NCI-H2081 treated with DMSO at 0.1 percent for 48 hours (cell line): ENCODE measurements at places on chromosomes 12 and 14.

DNA sequence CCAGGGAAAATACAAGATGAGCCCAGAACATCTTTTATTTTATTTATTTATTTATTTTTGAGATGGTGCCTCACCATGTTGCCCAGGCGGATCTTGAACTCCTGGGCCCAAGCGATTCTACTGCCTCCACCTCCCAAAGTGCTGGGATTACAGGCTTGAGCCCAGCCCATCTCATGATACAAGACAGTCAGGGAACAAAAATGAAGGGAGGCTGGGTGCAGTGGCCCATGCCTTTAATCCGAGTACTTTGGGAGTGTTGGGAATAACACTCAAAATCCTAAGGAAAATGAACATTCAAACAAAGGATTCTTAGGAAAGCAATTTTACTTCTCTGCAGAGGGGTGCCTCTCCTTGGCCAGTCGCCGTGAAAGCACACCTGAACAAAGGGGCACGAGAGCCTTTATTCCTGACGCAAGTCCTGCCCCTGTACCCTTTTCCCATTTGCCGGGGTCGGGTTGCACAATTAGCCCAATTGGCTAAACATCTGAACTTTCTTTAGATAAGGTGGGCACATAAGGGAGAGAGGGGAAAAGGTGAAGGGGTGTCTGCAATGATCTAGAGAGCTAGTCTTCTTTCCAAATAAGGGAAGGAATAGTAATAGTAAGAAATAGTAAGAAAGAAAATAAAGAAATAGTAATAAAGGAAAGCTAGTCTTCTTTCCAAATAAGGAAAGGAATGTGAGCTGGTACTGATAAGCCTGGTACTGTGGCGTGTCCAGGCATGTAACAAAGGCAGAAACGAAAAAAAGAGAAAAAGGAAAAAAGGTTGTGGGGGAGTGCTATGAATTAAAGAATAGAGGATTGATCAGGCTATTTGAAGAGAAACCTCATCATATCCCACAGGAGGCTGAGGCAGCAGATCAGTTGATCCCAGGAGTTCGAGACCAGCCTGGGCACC lies 13.4 kb downstream of the NCAPD2 start:
- DNase-seq, result no peak

- no peak for DNase-seq
Observed at GRCh38 chr14:63413009-63413408, 94.3 kb upstream of the GPHB5 start.

DNA sequence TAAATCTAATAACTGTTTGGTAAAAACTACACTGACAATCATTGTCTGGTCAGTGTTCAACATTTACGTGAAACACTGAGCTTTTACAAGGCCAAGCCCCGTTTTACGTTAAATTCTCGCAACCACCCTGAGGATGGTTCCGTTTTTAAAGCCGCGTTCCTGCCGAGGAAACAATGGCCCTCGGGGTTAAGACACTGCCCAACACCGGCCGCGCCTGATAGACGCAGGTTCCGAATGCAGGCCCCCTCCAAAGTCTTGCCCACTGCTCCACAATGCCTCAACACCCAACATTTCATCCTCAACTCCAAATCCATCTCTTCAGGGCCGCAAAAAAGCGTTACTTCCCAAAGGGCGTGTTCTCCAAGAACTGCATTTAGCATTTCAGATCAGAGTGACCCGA lies 953 bp upstream of the SNRPF start:
- no peak for DNase-seq

GRCh38 chr14:95300697-95301526 lies 18.8 kb downstream of the CLMN start:
- DNase-seq, result no peak

- no peak for DNase-seq
Observed at GRCh38 chr12:119634743-119635142, 33.2 kb upstream of the PRKAB1 start.

GRCh38 chr14:69351385-69351784 lies 46.7 kb downstream of the ERH start:
- DNase-seq, result no peak

DNA sequence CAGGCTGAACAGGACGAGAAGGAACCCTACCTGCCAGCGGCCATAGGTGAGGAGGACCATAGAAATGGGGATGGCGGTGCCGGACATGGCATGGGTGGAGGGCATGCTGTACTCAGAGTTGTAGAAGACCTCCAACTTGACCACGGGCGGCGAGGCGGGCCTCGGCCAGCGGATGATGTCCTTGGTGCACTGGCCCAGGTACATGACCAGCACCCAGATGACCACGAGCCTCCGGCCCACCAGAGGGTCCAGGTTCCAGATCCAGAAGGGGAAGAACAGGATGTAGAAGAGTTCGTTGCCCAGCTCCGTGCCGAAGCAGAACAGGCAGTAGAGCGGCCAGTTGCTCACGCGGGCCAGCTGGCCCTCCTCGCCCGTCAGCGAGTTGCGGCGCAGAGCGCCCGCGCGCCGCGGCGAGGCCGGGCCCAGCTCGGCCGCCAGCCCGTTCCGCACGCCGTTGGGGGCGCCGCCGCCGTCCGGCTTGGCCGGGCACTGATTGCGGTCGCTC lies 582 bp downstream of the SGPP1 start:
- no peak for DNase-seq

GRCh38 chr12:24360461-24360860 lies 411.0 kb upstream of the SOX5 start:
- DNase-seq, result no peak

DNA sequence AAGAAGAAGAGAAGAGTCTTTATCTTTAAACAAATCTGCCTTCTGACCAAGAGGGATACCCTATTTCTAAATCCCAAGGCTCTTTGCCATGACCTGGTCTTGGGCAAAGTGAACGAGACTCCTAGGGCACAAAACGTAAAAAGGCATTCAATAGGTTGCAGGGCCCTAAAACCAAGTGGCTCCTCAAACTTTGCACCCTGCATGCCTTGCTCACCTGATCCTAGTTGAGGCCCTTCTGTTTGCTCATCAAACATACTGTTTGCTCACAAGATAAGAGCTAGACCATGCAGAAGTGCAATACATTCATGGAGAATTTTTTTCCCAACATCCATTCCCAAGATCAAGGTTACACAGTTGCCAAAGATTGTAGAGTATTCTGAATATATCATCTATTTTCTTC lies 7.9 kb upstream of the PRH1 start:
- DNase-seq, result no peak

DNA sequence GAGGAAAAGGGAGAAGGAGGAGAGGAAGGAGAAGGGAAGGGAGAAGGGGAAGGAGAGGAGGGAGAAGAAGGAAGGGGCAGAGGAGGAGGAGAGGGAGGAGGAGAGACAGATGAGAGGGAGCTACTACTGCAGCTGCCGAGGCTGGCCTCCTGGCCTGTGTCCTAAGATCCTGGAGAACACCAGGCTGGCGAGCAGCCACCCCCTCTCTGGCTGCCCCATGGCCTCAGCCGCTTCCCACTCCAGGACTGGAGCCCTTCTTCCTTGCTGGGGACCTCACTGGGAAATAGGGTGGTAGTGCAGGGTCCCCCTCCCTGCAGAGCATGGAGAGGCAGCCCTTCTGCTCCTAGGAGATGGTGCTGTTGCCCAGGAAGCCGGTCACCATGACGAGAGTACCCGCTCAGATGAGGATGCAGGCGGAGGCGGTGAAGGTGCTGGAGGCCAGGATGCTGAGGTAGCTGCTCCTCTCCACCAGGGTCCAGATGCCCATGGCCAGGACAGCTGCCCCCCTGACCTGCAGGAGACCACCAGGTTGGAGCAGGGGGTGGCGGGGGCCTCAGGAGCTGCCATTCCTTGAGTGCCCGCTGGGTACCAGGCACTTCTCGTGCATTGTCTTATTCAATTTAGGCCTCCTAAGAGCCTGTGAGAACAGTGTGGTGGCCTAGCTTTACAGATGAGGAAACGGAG lies 167.9 kb upstream of the PRMT8 start:
- DNase-seq, result no peak

GRCh38 chr12:92185052-92185451 lies 39.4 kb upstream of the BTG1 start:
- no peak for DNase-seq

- no peak for DNase-seq
Observed at GRCh38 chr14:20792556-20792955, 10.1 kb downstream of the RNASE1 start.

- no peak for DNase-seq
Observed at GRCh38 chr14:91138511-91139359, 24.9 kb downstream of the DGLUCY start.

- no peak for DNase-seq
Observed at GRCh38 chr14:84456946-84457345, 1073.0 kb upstream of the FLRT2 start.

DNA sequence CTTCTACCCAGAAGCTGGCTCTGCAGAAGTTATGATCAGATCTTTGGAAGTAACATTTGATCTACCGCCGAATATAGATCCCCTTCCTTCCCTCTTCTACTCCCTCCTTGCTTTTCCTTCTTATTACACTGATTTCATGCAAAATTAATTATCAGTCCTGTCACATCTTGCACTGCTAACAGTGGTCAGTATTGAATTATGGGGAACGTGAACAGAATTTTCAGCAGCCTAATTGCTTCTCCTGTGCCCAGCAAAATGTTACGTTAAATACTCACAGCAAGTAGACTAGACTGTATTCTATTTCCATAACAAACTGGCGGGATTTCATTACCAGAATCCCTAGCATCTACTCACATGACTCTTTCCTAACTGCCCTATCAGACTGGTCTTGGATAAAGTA lies 596.9 kb downstream of the DIO2 start:
- DNase-seq, result no peak

DNA sequence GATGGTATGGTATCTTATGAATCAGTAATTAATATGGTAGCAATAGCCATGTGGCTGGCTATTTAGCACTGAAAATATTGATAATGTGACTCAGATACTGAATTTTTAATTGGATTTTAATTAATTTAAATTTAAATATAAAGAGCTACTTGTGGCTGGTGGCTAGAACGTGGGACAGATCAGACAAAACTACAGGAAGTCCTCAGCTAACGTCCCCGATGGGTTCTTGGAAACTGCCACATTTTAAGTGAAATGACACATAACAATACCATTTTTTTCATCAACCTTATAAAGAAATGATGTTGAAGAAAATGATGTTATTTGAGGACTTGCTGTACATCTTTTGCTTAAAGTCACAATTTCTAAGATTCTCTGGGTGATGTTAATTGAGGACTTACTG lies 138.1 kb upstream of the FLRT2 start:
- no peak for DNase-seq

DNA sequence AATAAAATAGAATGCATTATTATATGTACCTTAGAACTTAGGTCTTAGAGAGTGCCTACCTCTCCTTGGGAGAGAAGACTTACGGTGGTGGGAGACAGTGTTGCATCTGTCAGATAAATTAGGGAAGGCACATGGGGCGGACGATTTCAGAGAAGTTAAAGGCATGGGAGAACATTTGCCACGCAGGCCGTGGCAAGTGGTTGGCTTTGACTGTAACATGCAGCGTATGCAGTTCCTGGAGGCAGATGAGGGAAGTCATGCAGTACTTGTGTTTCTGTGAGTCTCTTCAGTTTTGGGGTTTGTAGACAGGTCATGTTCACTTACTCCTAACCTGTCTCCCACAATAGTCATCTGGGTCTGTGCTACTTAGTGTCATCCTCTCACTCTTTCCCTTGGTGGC lies 43.6 kb downstream of the ETV6 start:
- DNase-seq, result no peak

DNA sequence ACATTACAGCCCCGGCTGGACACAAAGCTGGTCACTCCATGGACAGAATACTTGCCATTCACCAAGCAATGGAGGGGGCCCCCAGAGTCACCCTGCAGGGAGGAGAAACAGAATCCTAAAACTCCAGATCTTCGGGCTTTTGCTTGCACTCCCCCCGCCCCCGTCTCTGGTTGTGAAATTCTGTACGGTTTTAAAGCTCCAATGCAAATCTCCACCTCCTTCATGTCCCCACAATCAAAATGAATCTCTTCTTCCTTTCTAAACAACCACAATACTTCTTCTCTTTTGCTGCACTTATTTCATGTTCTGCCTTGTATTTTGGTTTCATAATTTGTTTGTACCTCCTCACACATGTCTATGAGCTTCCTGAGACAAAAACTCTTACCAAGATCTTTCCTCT lies 5.8 kb upstream of the BIN2 start:
- no peak for DNase-seq

GRCh38 chr14:64723691-64724577 lies 19.7 kb downstream of the PLEKHG3 start:
- no peak for DNase-seq

DNA sequence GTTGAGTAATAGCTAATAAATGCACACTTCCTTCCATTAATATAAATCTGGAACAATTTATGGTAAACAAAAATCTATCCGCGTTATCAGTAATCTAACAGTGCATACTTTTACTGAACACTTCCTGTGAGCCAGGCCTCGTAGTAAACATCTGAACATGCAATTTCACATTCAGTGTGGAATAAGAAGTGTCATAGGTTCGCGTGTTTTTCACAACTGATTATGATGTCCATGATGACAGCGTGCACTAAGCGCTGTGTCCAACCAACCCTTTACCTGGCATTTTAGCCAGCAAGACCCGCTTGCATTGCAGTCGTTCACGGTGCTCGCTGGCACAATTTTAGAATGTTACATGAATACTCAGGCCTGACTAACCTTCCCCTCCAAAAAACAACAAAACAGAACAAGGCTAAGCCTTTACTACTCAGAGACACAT lies 2.1 kb downstream of the PNMA1 start:
- DNase-seq, result no peak

- DNase-seq, result no peak
Observed at GRCh38 chr12:48351022-48351708, 446 bp upstream of the ZNF641 start.

DNA sequence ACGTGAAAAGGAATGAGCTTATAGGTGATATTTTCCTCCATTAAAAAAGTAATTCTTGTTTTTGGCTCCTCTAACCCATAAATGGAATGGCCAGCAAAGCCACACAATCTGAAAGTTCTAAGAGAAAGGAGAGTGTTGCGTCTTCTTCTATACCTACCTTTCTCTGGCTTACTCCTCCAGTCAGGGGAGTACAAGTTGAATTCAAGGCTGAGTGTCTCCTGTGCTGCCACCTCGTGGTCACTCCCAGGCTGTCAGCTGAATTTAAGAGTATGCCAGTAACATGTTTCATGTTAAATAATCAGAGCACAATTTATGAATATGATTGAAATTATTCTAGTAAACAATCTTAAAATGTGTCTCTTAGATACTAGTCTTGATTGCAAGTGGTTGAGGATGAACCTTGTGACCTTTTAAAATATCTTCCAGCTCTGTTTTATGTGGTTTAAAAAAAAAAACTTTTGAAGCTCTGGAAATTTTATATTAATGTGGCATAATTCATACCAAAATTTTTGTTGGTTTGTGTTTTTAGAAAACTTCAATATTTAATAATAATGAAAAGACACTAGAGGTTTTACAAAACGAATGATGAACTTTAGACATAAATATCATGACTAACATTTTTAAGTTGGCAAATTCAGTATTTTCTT lies 31.7 kb downstream of the PTHLH start:
- no peak for DNase-seq
